ENCODE measurements at places on chromosomes 1 and 21.

DNA sequence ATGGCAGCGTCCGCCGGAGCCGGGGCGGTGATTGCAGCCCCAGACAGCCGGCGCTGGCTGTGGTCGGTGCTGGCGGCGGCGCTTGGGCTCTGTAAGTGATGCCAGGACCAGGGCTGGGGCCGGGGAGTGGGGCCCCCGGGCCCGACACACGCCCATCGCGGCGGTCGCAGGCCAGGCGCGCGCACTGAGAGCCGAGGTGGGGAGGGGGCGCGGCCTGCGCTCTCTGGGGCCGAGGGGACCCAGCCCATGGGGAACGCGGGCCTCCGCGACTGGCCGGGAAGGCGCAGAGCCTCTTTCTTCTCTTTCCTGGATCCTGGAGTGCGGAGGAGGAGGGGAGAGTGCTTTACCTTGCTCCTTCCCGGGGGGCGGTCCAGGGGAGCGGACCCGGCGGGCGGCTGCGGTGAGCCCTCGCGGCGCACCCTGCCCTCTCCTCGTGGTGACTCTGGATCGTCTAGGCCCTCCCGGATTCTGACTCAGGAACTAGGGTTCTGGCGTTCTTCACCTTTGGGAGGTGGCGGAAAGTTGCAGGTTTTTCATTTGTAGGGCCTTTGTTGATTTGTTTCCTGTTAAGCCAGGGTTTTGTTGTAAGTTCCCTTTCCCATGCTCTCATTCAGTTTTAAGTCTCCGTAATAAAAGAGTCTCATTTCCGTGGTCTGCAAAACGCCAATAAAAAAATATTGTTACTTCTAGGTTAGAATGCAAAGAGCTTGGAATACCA, 529 bp downstream of the MPZL1 start:
- peaks cover 5% of the 10 kb centered on the region for H3K36me3 ChIP-seq
- peak overlapping the region; percentile 79 for H3K27ac ChIP-seq
- H3K4me1 ChIP-seq = peaks cover 53% of the 10 kb centered on the region
- H3K4me3 ChIP-seq = peak overlapping the region; percentile 87

GRCh38 chr1:111618081-111618480, 1.5 kb upstream of the RAP1A start:
- H3K27me3 ChIP-seq = no peaks in the 10 kb centered on the region
- peak overlapping the region; percentile 52 for H3K4me3 ChIP-seq
- H3K4me1 ChIP-seq = peaks cover 63% of the 10 kb centered on the region

DNA sequence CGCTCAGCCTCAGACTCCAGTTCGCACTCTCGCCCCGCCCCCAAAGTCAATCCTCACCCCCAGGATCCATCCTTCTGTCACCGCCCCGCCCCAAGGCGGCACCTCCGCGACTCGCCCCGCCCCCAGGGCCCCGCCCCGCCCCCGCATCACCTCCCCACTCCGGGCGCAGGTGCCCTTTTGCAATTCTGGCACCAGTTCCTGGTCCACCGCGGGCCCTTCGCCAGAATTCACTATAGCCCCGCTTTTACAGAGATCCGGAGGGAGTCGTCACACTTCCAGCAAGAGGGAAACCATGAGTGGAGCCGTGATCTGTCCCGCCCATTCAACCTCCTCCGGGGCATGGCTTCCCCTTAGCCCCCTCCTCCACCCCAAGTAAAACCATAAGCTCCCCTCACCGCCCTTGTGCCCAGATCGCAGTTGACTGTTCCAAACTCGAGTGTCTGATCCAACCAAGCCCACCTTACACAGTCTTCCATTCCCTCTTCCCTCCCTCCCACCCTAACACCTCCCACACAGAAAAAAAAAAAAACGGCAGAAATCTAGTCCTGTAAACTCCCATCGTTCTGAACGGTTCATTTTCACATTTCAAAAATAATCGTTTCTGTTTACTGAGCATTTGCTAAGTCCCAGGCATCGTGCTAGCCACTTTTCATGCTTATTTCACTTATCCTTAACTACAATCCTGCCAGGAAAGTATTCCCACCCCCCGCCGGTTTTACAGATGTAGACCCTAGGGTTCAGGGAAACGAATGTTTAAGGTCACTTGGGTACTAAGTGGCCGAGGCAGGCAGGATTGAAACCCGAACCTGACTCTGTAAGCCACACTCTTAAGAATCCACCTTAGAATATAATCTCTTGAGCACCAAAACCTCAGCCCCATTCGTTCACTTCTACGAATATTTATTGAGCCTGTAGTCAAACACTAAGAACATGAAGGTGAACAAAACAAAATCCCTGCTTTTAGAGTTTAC, 1.3 kb upstream of the DNAJC16 start:
- H3K4me1 ChIP-seq = peaks cover 56% of the 10 kb centered on the region
- no peaks in the 10 kb centered on the region for H3K27me3 ChIP-seq
- DNase-seq = no peak
- H3K27ac ChIP-seq = peak overlapping the region; percentile 100

- no peak overlapping the region for H3K27ac ChIP-seq
- no peak for DNase-seq
- H3K36me3 ChIP-seq = no peaks in the 10 kb centered on the region
- no peaks in the 10 kb centered on the region for H3K27me3 ChIP-seq
Observed at GRCh38 chr1:51002516-51002915, 32.5 kb downstream of the CDKN2C start.

DNA sequence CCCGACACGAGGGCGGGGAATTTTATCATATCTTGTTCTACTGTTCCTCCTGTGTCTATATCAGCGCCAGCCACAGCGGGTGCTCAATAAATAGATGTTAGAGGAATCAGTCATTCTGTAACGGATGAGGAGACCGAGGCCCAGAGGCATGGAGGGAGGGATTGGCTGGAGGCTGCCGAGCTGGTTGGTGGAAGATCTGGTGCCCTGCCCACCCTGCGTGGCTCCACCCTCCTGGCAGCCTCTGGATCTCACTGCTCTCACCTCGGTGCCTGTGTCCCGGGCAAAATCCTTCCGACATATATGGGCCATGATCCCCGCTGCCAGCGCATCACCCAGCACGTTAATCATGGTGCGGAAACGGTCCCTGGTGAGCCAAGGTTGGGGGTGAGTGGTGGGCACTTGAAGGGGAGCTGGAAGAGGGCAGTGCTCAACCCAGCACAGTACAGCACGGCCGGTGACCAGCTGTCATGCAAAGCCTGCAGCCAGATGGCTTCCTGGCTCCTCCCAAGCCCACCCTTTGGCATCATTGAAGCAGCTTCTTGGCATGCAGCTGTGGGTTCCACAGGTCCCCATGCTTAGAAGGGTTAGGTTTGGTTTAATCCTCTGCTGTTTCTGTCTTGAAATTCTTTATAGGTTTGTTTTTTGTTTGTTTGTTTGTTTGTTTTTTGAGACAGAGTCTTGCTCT, 26.7 kb downstream of the PODN start:
- no peaks in the 10 kb centered on the region for H3K36me3 ChIP-seq
- no peak overlapping the region for H3K27ac ChIP-seq
- H3K27me3 ChIP-seq = no peaks in the 10 kb centered on the region
- no peaks in the 10 kb centered on the region for H3K4me1 ChIP-seq
- H3K4me3 ChIP-seq = no peak overlapping the region

GRCh38 chr1:219476716-219477115, 136.2 kb downstream of the ZC3H11B start:
- H3K27ac ChIP-seq = no peak overlapping the region
- no peaks in the 10 kb centered on the region for H3K4me1 ChIP-seq
- H3K4me3 ChIP-seq = no peak overlapping the region
- H3K36me3 ChIP-seq = no peaks in the 10 kb centered on the region
- no peak for DNase-seq

- DNase-seq = no peak
- no peaks in the 10 kb centered on the region for H3K36me3 ChIP-seq
- H3K27ac ChIP-seq = no peak overlapping the region
Observed at GRCh38 chr1:6241887-6242740, 1.9 kb upstream of the HES3 start.

- DNase-seq = no peak
- no peak overlapping the region for H3K27ac ChIP-seq
- no peaks in the 10 kb centered on the region for H3K4me1 ChIP-seq
- no peaks in the 10 kb centered on the region for H3K27me3 ChIP-seq
- no peaks in the 10 kb centered on the region for H3K36me3 ChIP-seq
Observed at GRCh38 chr1:72137656-72138055, 144.7 kb downstream of the NEGR1 start.

- H3K4me1 ChIP-seq = peaks cover 38% of the 10 kb centered on the region
- H3K27ac ChIP-seq = peak overlapping the region; percentile 100
- DNase-seq = no peak
Observed at GRCh38 chr21:14382486-14382834, 486 bp downstream of the HSPA13 start.

- H3K4me3 ChIP-seq = no peak overlapping the region
- H3K4me1 ChIP-seq = no peaks in the 10 kb centered on the region
- no peak overlapping the region for H3K27ac ChIP-seq
- no peak for DNase-seq
- peaks cover 4% of the 10 kb centered on the region for H3K27me3 ChIP-seq
Observed at GRCh38 chr1:87790756-87791155, 462.1 kb downstream of the LMO4 start.

GRCh38 chr1:82775406-82776000, 974.8 kb downstream of the ADGRL2 start:
- no peaks in the 10 kb centered on the region for H3K36me3 ChIP-seq
- H3K27me3 ChIP-seq = no peaks in the 10 kb centered on the region
- H3K27ac ChIP-seq = no peak overlapping the region
- peaks cover 3% of the 10 kb centered on the region for H3K4me1 ChIP-seq

GRCh38 chr21:19120591-19120990, 717.0 kb upstream of the TMPRSS15 start:
- no peak overlapping the region for H3K4me3 ChIP-seq
- no peak overlapping the region for H3K27ac ChIP-seq
- H3K27me3 ChIP-seq = no peaks in the 10 kb centered on the region
- H3K36me3 ChIP-seq = no peaks in the 10 kb centered on the region
- DNase-seq = no peak

DNA sequence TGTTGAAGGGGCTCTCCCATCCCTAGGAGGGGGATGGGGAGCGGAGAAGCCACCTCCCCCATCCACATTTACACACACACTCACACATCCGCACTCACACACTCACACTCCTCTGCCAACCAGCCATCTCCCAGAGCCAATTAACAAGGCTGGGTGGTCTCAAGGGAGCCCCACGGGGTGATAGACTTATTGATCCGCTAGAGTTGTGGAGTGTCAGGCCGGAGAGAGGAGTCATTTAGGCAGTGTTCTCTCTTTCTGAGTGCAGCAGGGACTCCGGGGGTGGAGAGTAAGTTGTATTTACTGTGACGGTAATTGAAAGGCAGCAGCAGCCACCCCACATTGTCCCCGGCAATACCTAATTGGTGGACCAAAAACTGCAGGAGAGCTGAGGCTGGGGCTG, 61.6 kb downstream of the KLHDC7A start:
- H3K27me3 ChIP-seq = peaks cover 70% of the 10 kb centered on the region
- H3K4me1 ChIP-seq = no peaks in the 10 kb centered on the region
- DNase-seq = no peak
- no peaks in the 10 kb centered on the region for H3K36me3 ChIP-seq
- no peak overlapping the region for H3K4me3 ChIP-seq

GRCh38 chr1:47705517-47706130, 267.8 kb downstream of the FOXD2 start:
- peaks cover 59% of the 10 kb centered on the region for H3K27me3 ChIP-seq
- H3K4me3 ChIP-seq = no peak overlapping the region

DNA sequence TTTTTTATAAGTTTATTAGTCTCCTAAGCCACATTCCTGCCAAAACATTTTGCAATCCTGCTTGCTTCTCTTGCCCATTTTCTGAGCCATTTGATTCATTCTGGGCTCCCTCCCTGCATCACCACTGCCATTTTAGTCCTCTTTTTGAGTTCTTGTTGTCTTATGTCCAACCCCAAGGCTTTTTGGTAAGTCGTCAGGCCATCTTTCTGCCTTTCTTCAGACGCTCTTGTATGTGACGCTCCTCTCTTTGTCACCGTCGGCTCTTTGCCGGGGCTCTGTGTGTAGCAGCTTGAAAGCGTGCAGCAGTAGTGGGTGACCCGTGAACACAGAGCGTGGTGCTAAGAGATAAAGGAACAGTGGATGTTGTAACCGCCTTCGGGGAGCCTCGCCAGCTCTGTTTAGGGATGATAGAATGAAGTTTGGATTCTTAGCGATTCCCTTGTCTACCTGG, 14.6 kb downstream of the HUNK start:
- peaks cover 3% of the 10 kb centered on the region for H3K4me1 ChIP-seq
- H3K27ac ChIP-seq = no peak overlapping the region
- H3K27me3 ChIP-seq = peaks cover 12% of the 10 kb centered on the region

DNA sequence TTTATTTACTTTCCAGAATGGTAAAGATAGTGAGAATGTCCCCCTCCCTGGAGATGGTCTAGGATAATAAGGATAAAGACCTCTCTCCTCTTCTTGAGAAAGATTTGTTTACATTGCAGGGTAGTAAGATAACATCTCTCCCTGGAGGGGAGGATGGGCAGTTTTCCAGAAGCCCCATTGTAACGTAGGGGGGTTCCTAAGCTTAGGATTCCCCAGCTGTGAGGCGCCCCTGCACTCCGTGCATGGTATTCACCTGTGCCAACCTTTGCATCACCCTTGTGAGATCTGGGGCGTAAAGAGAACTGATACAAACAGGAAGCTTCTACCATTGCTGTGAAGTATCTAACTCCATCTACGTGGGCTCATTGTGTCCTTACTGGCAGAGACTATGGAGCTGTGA, 148.7 kb upstream of the DNAH14 start:
- H3K4me1 ChIP-seq = peaks cover 19% of the 10 kb centered on the region
- H3K27me3 ChIP-seq = no peaks in the 10 kb centered on the region
- H3K27ac ChIP-seq = no peak overlapping the region
- no peaks in the 10 kb centered on the region for H3K36me3 ChIP-seq

- peak; percentile 28 for DNase-seq
- H3K27me3 ChIP-seq = no peaks in the 10 kb centered on the region
- no peak overlapping the region for H3K4me3 ChIP-seq
- H3K36me3 ChIP-seq = peaks cover 10% of the 10 kb centered on the region
- H3K4me1 ChIP-seq = peaks cover 92% of the 10 kb centered on the region
- peak overlapping the region; percentile 99 for H3K27ac ChIP-seq
Observed at GRCh38 chr1:235013512-235013911, 115.1 kb downstream of the TOMM20 start.

DNA sequence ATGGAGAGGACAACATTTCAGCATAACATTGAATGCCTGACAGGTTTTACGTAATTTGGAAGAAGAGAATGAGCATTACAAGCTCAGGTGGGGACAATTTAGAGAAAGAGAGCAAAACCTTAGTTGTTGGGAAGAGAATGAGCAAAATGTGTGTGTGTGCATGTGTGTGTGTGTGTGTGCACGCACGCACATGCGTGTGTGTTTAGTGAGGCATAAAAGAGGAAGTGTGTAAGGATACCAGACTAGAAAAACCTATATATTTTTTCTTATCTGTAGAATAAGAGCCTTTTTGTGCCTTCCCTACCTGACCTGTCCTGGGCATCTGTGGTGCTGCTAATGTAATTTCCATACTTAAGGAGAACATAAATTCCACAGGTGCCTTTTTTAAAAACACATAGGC, 99.0 kb upstream of the PLXNA2 start:
- H3K4me3 ChIP-seq = no peak overlapping the region
- H3K27ac ChIP-seq = no peak overlapping the region
- DNase-seq = no peak
- no peaks in the 10 kb centered on the region for H3K4me1 ChIP-seq
- H3K36me3 ChIP-seq = no peaks in the 10 kb centered on the region

DNA sequence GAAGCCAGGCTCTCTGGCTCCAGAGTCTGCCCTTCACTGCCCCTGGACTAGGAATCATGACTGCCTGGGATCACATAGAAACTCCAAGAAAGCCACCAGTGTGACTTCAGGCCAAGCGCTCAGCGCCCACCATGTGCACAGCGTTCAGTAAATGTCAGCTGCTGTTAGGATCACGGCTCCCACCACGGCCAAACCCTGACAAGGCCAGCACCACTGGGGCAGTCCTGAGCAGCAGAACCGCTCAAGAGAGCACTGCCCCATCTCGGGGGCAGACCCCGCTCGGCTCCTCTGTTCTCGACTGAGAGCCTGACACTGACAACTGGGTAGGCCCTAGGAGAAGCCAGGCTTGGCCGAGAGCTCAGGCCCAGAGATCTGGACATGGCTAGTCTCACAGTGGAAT, 10.0 kb downstream of the CAPZB start:
- no peaks in the 10 kb centered on the region for H3K27me3 ChIP-seq
- DNase-seq = no peak
- peak overlapping the region; percentile 95 for H3K27ac ChIP-seq
- peaks cover 86% of the 10 kb centered on the region for H3K36me3 ChIP-seq
- H3K4me3 ChIP-seq = no peak overlapping the region
